ENCODE measurements at places on chromosomes 11 and 22.

- no peak for DNase-seq
These were observed 89.0 kb downstream of the APIP start for GRCh38 chr11:34827228-34827627.

GRCh38 chr11:91366816-91367215 is 857.8 kb upstream of the FAT3 start:
- no peak for DNase-seq

- DNase-seq = no peak
These were observed 31.9 kb upstream of the TLCD5 start for GRCh38 chr11:120293038-120293800.

- DNase-seq = no peak
These were observed 105.1 kb downstream of the FEZ1 start for GRCh38 chr11:125390946-125391345.

DNA sequence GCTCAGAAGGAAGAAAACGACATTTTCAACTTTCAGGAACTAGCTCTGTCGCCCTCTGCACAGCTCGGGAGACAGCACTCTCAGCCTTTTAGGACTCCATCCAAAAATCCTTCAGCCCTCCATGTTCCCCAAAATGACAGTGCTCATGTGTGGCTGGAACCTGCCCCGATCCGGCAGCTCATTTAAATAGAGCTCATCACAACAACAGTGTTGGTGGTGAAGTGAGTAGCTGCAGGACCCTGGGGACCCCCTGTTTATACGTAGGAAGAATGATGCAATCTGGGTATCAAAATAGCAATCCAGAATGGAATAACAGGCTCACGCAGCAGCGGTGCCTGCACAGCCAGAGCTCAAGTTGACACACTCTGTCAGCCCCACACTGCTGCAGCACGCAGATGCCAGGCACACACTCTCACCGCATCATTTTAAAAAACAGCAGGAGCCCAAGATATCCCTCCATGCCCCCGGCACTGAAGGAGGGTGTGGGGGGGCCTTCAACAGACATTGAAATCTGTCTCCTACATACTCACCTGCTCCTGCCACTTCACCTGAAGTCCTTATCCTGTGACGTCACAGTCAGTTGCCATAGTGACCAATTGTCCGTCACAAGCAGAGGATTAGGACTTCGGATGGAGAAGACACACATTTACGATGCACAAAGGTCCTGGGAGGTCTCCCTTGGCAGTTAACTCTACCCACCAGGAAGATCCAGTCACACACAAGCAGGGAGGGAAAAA is 24.0 kb downstream of the TRIM66 start:
- DNase-seq = no peak

DNA sequence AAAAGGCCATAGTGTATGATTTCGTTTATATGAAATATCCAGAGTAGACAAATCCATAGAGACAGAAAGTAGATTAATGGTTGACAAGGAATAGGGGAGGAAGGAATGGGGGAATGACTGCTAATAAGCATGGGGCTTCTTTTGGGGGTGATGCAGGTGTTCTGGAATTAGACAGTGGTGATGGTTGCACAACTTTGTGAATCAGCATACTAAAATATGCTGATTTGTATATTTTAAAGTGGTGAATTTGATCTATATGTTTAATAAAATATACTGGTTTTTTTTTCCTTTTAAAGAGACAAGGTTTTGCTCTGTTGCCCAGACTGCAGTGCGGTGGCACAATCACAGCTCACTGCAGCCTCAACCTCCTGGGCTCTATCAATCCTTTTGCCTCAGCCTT is 6.5 kb upstream of the HORMAD2 start:
- DNase-seq = no peak

GRCh38 chr22:44187652-44188230 is 7.0 kb downstream of the PARVG start:
- DNase-seq = no peak

DNA sequence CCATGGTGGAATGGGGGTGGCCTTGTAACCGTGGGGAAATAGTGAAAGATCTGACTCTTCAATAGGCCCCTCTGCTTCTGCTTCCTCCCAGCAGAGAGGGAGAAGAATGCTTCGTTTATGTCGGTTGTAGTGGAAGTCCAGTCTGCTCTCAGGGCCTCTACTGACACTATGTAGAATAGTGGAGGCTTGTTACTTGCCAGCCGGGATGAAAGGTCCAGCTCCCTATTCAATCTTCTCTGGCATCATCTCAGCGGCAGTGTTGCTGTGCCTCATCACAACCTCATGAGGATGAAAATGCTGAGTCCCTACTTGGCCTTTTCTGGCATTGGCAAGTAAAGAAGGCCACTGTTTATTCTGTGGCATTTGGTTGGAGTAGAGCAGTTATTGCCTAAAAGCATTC is 820.9 kb upstream of the TENM4 start:
- no peak for DNase-seq

DNA sequence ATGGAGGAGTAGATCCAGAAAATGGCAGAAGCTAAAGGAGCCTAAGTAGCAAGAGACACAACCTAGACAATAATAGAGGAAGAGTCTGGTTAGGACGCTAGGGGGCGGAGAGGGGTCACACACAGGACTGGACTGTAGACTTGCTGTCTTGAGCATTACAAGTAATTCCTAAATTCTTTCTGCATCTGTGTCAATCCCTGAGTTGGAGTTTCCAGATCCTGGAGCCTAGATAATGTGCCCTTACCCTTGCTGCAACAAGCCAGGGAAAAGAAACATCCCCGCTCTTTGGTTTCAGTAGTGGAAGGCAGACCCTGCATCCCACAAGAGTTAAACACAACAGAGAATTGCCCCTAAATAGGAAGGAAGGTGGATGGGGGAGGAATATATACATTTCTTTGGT is 14.9 kb upstream of the CCDC73 start:
- no peak for DNase-seq

DNA sequence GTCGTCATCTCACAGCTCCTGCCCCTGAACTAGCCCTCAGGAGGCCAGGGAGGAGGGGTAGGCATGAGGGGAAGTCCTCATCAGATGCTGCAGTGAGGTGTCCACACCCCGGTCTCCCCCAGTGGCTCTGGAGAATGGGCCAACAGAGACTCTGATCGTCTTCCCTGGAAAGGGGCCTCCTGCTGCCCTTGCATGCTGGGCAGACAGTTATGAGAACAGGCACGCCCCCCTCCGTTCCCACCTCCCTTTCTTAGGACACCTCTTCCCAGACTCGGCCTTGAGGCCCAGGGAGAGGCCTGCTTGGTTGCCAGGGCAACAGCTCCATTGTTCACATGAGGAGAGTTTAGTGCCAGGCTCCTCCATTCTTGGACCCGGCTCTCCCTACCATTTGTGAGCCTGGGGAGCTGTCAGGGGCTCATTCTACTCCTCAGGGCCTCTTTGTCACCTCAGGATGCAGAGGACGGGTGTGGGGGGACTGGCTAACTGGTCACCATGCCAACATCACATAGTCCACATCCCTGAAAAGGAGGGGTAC is 157.7 kb downstream of the TTC17 start:
- no peak for DNase-seq

Data from iPS DF 6.9 (cell line).